ENCODE measurements at places on chromosomes 7 and 10.

DNA sequence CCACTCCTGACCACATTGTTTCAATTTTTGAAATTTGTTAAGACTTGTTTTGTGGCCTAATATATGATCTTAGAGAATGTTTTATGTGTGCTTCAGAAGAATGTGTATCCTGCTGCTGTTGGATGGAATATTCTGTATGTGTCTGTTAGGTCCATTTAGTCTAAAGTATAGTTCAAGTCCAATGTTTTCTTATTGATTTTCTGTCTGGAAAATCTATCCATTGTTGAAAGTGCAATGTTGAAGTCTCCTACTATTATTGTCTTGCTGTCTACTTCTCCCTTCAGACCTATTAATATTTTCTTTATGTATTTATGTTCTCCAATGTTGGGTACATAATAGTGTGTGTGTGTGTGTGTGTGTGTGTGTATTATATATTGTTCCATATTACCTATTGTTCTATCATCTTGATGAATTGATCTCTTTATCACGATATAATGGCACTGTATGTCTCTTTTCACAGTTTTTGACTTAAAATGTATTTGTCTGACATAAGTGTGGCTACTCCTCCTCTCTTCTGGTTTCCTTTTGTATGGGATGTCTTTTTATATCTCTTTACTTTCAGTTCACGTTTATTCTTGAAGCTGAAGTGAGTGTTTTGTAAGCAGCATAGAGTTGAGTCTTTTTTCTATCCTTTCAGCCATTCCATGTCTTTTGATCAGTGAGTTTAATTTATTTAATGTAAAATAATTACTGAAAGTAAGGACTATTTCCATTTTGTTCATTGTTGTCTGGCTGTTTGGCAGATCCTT lies 61.3 kb downstream of the AKR1D1 start:
- DNase-seq = no peak

DNA sequence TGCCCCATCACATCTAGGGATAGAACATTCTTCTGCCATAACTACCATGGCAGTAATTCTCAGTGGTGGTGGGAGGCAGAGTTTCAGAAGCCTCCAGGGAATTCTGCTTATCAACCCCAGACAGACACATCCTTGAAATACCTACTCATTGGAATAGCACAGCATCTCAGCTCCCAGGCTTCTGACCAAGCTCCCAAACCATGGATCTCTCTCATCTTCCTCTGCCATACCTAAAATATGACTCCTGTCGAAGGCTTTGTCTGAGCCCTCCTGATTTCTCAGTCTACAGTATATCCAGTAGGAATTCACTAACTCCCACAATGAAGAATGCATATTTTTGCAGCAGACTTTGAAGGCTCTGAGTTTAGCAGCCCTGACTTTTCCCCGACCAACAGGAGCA lies 687.5 kb downstream of the GRID1 start:
- DNase-seq = no peak

DNA sequence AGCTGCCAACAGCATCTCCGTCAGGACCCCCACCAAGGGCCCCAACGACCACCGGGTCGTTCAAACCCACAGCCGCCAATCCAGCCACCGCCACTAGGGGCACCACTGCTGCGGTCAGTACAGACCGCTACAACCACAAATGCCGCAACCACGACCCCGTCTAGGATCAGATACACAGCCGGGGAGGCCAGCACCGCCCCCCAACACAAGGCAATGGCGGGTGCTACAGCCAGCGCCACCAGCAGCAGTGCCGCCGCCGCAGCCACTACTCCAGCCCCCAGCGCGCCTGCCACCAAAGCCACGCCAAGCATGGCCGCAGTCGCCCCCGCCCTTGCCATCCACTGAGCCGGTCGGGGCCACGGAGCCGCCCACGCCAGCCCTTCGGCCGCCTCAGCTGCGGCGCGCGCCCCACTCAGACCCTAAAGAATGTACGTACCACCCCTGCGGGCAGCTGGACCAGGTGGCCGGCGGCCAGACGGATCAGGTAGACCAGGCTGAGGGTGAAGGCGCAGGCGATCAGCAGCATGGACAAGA lies 473 bp downstream of the CYP51A1 start:
- DNase-seq = peak; percentile 38

DNA sequence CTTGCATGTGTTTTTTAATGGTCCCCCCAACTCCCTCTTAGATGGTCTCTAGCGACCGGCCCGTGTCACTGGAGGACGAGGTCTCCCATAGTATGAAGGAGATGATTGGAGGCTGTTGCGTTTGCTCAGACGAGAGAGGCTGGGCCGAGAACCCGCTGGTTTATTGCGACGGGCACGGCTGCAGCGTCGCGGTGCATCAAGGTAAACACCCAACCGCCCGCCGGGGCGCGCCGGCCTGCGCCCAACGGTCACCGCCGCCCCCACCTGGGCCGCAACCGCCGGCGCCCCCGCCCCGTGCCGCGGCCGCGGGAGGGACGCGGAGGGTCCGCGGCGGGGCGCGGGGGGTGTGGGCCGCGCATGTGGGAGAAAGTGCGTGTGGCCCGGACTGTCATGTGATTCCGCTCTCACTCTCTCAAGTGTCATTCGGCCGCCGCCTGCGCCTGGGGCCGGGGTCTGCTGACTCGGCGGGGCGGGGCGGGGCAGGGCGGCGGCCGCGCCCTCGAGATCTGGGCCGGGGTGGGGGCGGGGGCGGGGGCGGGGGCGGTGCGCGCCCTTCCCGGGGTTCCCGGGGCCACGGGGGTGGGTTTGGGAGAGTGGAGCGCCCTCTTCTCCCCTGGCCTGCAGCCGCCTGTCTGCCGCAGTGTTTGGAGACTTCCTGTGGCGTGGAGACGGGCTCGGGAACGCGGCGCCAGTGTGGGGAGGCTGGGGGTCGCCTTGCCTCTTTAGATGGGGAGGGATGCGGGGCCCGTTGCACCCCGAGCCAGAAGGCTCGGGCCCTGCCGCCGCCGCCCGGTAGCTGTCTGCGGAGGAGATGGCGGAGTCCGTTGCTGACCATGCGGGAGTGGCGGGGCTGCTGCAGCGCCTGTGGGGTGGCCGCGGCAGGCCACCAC lies 817 bp downstream of the MLLT10 start:
- peak; percentile 19 for DNase-seq

DNA sequence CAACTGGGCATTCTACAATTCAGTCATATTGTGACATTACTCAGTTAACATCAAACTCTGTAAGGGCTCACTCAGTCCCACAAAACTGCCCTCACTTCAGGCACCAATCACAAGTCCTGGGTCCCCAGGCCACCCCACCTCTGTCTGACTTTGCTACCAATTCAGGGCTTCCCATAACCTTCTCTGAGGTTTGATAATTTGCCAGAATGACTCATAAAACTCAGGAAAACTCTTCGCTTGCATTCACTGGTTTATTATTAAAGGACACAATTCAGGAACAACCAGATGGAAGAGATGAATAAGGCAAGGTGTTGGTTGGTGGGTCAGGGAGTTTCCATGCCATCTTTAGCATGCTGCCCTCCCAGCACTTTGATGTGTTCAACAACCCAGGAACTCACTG lies 41.3 kb downstream of the AVL9 start:
- DNase-seq = no peak

- DNase-seq = no peak
Measured at GRCh38 chr10:71045936-71046335, 157.6 kb upstream of the PCBD1 start.

Measured in activated CD8-positive, alpha-beta memory T cell treated with anti-CD3 and anti-CD28 coated beads for 48 hours (primary cell).